ENCODE measurements at places on chromosomes 12 and 14.

DNA sequence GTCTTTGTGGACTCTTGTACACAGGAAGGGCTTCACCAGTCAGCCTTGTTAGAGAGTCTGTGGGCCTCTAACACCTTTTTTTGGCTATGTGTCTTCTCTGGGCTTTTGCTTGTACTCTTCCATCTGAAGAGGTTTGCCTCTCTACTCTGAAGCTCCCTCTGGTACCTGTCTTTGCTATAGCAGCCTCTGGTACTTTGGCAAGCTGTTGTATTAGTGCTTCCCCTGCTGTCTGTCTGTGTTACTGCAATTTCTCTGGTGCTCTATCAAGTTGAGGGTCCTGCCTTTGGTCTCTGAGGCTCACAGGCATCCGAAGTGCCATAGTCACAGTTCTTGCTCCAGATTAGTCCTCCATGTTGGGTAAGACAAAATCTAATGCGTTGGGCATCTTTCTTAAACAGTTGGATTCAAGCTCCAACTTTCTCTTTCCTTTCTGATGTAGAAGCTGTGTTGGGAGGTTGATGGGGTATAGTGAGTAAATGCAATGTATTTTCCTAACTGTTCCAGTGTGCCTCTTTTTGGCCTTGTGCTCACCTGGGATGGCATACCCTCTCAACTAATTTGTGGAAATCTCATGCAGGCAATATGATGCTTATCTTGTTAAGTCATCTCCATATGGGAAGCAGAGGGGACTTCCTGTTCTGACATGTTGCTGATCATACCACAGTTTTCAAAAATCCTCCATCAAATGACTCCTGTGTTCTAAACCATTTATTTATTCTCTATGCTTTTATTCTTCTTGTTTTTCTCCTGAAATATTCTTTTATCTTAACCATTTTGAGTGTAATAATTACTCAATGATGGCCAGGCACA lies 88.8 kb downstream of the ATF7IP start:
- no peak for DNase-seq

- DNase-seq, result no peak
These were observed 55.2 kb upstream of the GNPNAT1 start for GRCh38 chr14:52846591-52846990.

DNA sequence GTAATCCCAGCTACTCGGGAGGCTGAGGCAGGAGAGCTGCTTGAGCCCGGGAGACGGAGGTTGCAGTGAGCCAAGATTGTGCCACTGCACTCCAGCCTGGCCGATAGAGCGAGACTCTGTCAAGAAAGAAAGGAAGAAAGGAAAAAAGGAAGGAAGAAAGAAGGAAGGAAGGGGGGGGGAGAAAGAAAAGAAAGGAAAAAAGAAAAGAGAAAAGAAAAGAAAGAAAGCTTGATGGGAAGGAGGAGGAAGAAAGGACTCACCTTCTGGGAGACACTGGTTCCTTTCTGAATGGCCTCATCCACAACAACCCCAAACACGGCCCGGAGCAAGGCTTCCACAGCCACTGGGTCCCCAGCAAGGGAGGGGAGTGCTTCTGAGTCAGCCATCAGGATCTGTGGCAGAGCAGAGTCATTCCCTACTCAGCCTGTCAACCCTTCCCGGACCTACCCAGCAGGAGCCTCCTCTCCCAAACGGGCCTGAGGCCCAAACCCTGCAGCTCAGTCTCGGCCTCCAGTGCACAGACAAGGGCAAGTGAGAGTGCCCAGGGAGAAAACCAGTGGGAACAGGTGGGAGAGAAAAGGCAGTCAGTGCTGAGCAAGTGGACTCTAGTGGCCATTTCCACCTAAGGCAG lies 7.3 kb upstream of the ZNF740 start:
- DNase-seq, result no peak

DNA sequence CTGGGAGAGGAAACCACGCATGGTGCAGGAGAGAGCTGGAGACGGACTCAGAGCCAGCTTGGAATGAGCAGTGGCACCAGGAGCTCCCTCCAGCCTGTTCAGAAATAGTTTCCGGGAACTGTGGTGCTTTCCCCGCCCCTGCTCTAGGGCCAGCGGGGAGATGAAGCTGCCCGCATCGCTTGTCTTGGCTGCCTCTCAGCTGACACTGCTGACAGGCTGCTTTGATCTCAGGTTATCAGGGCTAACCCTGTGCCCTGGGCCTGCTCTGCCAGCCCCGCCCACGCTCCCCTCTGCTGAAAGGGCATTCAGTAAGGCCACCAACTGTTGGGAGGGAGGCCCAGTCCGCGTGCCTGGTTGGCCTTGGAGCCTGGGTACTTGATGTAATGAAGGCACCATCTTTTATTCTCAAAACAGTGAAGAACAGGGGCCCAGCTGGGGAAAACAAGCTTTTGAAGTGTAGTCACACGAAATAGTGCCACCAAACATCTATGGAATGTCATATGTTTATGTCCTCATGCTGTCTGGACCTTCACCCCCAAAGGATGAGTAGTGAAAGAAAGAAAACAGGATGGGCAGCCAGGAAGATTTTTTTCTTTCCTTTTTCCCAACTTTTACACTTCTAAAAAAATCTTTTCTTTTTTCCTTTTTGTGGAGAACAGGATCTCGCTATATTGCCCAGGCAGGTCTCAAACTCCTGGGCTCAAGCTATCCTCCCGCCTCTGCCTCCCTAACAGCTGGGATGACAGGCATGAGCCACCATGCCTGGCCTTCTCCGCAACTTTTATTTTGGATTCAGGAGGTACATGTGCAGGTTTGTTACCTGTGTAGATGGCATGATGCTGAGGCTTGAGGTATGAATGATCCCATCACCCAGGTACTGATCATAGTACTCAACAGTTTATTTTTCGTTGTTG lies 115.9 kb upstream of the TBX3 start:
- no peak for DNase-seq

DNA sequence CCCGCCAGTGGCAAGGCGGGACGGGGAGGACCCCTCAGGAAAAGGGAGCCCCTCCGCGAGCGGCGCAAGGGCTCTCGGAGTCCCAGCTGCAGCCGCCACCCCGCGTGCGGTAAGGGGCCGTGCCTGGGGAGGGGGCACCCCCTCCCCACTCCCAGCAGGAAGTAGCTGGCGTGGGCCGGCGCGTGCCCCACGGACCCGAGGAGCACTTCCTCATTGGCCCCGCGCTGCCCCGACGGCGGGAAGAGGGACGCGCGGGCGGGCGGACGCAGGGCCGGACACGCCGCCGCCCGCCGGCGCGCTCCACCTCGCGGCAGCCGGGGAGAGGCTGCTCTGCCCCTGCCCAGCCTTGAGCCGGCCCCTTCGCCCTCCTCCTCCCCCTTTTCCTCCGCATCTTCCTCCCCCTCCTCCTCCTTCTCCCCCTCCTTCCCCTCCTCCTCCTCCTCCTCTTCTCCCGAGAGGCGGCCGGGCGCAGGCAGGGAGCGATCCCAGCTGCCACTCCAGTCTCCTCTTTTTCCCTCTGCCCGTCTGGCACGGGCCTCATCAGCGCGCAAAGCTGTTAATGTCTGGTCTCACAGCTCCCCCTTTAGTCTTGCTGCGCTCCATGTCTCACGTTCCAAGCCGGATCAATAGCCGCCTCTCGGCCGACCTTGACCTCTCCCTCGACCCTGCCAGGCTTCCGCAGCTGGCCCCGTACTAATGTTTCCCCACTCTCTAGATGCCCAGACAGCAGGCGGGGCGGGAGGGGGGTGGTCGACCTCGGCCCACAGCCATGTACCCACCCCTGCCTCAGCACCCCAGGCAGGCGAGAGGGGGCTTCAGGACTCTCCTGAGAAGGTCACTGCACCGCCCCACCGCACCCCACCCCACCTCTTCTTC lies 2.6 kb upstream of the BCL11B start:
- no peak for DNase-seq

DNA sequence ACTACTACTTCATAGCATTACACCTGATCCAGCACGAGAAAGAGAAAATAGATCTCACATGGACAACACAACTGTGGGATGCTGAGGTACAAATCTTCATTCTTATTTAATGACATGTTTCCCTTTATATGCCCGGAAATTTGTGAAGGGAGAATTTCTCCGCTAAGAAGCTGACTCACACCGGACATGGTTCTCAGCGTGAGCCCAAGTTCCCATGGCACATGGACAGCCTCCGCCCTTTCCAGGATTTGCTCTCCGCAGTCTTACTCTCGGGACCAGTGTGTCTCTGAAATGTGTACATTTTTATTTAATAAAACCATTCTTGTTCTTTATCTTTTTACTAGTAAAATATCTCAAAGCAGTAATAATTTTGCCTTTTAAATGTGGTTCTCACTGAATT lies 1154.8 kb downstream of the TMEM121 start:
- DNase-seq, result no peak

GRCh38 chr14:60313093-60313492 lies 64.1 kb downstream of the PPM1A start:
- DNase-seq, result no peak

- DNase-seq, result no peak
These were observed 14.7 kb downstream of the RITA1 start for GRCh38 chr12:113200021-113200797.

DNA sequence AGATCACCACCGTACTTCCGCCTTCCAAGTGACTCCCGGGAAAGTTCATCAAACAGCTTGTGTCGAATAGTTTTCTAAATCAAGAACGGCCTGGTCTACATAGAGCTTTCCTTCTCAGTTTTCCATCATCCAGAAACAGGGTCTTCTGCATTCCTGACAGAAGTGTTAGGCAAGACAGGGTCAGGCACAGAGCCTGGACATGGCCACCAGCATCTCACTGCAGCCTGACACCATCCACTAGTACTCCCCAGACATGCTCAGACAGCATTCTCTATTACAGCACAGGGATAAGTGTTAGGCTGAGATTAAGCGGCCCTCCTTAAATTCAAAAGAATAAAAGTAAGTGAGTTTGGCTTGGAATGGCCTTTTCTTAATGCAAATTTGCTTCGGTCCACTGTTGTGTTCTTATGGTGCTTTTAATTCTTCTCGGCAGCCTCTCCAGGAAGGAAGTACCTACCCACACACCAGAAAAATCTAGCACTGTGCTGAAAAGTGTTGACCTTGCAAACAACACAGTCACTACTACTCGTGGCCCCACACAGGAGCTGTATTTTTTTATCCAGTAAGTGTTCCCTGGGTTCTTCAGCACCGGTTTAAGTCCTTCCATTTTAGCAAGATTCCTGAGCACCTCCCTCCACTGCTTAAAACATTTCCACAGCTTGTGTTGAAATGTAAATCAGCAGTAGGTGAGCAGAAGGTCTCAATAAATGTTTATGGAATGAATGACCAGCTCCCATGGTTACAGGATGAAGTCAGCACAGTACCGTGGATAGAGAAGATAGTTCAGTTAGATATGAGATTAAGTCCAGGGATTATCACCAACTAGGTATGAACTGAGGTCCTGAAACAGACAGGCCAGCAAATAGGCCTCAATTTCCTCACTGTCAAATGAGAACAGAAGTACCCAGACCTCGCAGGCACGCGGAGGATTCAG lies 44.1 kb downstream of the SETD3 start:
- no peak for DNase-seq
